ENCODE measurements at places on chromosomes 16 and 17.
A peak's percentile ranks its signal among the peaks of the same experiment; 100 is the strongest.

DNA sequence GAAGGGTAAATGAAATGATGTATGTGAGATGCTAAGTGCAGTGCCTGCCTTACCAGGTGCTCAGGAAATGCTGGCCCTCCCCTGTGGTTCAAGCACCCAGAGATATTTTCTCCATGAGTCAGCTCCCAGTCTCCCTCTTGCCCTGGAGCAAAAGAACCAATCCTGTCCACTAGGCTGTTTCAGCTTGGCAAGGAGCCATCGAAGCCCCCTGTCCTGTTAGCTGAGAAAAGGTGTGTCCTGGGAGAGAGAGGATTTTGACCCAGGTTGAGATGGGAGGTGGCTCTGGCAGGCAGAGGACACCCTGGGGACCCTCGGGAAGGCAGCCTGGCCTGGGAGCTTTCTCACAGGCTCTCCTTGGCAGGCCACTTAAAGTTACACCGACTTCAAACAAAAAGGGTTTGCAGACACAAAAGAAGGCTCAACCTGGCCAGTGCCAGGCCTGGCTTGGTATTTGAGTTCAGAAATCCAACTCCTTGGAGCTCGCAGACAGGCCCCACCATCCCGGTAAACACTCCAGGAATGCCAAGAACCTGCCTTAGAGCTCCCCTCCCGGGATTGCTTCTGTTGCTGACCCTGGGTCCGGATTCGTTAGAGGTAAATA is 29.6 kb downstream of the NTN1 start:
- peak; percentile 9 for DNase-seq

GRCh38 chr17:8189041-8189710 is 804 bp downstream of the BORCS6 start:
- no peak for DNase-seq

DNA sequence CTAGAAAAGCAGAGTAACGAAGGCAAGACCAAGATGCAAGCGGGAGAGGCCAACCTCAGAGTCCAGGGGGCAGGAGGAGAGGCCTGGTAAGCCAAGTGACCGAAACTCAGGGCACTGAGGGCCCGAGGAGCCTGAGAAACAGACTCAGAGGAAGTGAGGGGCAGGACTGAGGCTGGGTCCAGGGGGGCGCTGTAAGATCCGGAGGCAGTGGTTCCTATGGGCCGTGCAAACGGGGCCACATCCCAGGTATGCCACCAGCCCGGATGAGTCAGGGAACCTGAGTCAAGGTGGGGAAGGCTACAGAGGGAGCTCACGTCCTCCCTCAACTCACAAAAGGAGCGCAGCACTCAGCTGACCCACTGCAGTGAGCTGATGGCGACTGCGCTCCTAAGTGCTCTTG is 8.3 kb downstream of the ZDHHC7 start:
- DNase-seq, result no peak

DNA sequence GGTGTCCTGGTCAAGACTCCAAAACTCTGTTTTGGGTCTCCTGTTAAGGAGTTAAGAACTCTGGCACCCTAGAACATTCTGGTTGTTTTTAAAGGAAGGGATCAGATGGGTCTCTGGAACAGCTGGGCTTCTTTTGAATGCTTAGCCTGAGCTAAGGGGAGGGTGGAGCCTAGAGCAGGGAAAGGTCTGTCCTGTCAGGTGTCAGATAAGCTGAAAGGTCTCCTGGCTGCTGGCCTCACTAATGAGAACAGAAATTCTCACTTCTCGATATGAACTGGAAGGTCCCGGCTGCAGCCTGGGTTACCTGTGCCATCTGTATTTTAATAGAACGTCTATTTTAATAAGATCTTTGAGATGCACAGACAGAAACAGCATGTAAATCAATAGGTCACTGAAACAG is 69.0 kb downstream of the RAP1GAP2 start:
- no peak for DNase-seq

DNA sequence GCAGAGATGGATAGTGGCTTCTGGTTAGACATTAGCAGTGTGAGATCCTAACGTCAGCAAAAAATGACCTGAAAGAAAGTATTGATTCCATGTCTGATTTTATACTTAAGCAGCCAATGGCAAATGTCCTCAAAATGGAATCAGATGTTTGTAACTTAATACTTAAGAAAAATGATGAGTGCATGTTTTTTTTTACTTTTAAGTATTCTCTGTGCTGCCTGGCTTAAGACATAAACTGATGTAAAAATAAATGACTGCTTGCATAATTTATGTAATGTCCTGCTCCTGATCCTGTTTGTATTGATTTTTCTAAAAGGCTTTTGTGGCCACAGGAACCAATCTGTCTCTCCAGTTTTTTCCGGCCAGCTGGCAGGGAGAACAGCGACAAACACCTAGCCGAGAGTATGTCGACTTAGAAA is 7.4 kb downstream of the CBFB start:
- peak; percentile 17 for DNase-seq

DNA sequence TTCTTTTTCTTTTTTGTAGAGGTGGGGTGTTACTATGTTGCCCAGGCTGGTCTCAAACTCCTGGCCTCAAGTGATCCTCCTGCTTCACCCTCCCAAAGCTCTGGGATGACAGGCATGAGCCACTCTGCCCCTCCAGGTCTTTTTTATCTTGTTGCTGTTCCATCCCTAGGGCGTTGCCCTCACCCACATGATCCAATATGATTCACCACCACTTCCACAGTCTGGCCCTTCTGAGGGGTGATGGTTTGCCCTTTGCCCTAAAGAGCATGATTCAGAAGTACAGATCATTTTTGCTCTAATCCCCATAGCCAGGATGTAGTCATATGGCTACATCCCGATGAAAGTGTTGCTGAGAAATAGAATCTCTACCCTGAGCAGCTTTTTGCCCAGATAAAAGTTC is 18.8 kb downstream of the STX4 start:
- DNase-seq, result peak; percentile 90

DNA sequence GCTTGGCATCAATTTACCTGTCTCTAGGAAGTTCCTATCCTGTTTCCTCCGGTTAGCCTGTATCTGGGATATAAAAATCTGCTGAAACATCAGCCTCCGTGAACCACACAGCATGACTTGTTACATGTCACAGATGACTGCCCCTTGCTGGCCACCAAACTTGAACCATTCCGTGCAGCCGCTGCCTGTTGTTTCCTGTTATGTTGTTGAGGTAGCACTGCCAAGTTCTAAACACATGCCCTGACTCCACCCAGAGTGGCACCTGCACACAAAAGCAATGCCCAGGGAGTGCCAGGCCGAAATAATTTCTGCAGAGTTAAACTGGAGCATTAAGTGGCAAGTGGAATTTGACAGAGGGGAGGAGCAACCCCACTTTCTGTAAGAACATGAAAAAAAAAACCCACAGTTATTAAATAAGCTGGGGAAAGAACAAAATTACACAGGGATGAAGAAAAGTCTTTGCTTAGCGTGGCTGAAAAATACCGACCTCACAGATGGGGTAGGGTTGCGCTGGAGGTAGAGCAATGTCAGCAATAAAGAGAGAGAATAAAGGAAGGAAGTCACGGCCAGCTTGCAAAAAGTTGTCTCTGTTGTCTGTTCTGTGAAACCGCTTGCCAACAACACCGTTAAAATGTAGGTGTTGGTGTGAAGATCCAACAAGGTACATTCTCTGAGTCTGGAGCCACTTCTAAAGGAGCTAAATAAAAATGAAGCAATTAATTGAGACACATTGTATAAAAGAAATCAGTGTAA is 174.6 kb upstream of the CDH13 start:
- no peak for DNase-seq

GRCh38 chr17:18854956-18855355 is 3.0 kb upstream of the PRPSAP2 start:
- DNase-seq, result no peak

GRCh38 chr16:71540-72401 is 660 bp downstream of the RHBDF1 start:
- peak; percentile 73 for DNase-seq

GRCh38 chr17:75774991-75775668 is 9.5 kb upstream of the UNK start:
- peak; percentile 41 for DNase-seq

- peak; percentile 75 for DNase-seq
Measured at GRCh38 chr16:78664811-78665772, 565.6 kb downstream of the WWOX start.

DNA sequence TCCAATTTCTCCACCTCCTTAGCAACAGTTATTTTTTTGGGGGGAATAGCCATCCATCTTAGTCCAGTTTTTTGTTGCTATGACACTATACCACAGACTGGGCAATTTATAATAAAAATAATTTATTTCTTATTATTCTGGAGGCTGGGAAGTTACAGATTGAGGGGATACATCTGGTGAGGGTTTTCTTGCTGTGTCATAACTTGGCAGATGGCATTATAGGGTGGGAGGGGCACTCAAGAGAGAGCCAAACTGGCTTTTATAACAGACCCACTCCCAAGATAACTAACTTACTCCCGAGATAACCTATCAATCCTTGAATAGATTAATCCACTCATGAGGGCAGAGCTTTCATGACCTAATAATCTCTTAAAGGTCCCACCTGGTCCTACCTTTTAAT is 84.2 kb downstream of the ABCA8 start:
- no peak for DNase-seq

GRCh38 chr16:11425140-11425539 is 79.9 kb downstream of the RMI2 start:
- no peak for DNase-seq

DNA sequence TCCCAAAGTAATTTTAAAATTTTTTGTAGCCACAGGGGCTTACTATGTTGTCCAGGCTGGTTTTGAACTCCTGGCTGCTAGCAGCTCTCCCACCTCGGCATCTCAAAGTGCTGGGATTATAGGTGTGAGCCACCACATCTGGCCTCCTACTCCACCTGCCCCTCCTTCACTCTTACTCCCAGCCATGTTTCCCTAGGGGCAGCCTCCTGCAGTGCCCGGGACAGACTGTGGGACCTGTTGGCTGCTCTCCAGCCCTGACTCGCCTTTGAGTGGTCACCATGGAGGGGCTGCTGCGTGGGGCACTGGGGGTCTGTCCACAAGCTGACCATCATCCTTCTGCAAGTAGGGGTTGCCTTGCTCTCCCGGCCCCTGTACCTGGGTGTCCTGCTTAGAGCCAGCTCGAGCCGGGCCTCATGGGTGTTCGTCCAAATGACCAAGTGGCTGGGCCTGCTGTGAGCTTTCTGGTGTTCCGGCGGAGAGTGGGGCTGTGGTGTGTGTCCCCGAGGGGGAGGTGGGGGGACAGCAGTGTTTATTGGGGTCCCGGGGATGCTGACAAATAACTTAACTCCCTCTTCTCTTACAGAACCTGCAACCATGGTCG is 16.6 kb downstream of the SPIRE2 start:
- DNase-seq, result no peak

- no peak for DNase-seq
Measured at GRCh38 chr16:88638323-88639230, at the start of gene IL17C. Gene IL17C, plus strand, starts transcription at chr16:88638572. Its CDS starts 70 bp downstream, at chr16:88638642.

DNA sequence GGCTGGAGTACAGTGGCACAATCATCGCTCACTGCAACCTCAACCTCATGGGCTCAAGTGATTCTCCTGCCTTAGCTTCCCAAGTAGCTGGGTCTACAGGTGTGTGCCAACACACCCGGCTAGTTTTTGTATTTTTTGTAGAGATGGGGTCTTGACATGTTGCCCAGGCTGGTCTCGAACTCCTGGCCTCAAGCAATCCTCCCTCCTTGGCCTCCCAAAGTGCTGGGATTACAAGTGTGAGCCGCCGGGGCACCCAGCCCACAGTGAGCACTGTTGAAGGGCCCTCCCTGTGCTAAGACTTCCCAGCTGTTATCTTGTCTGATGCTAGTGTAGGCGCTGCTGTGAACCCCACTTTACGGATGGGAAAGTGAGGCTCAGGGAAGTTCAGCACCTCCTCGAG is 8.0 kb downstream of the CASKIN1 start:
- no peak for DNase-seq

GRCh38 chr16:10321407-10322387 is 64.2 kb upstream of the ATF7IP2 start:
- no peak for DNase-seq

GRCh38 chr17:17231621-17232302 is 5.2 kb downstream of the FLCN start:
- DNase-seq, result no peak

GRCh38 chr16:69934044-69934443 is 17.1 kb upstream of the CLEC18A start:
- no peak for DNase-seq

DNA sequence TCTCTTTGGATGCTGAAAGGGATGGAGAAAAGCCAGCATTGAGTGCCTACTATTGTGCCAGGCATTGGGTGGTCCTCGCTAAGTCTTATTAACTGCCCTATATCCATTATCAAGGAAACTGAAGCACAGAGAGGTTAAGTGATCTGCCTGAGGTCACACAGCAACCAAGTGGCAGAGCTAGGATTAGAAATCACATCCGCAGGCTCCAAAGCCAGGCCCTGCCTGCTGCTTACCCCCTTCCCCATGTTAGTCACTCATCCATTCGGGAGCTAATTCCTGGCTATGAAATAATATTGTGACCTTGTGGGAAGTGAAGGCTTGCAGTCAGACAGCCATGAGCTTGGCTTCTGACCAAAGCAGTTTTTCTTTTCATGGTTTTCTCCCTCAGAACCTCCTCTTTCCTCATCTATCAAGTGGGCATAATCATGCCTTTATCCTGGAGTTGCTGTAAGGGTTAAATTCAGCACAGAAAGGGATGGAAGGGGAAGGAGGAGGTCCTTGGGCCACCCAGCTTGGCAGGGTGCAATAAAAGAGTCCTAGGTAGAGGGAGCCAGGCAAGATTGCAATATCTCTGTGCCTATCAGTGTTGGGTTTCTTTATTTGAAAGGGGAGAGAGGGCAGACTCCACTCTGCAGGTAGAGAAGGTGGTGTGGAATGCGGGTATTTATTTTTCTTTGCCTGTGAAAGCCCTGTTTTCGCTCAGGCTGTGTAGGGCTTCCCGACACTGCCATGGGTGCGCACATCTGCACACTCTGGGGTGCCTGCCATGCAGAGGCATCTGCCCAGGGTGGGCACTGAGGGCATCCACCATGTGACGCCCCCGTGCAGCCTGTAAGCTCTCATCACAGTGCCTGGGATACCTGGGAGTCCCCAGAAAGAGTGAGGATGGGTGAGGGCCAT is 11.3 kb downstream of the RAI1 start:
- DNase-seq, result no peak

- DNase-seq, result no peak
Measured at GRCh38 chr17:56812901-56813388, 20.8 kb downstream of the C17orf67 start.

GRCh38 chr16:88059701-88060386 is 108.6 kb downstream of the BANP start:
- DNase-seq, result no peak

DNA sequence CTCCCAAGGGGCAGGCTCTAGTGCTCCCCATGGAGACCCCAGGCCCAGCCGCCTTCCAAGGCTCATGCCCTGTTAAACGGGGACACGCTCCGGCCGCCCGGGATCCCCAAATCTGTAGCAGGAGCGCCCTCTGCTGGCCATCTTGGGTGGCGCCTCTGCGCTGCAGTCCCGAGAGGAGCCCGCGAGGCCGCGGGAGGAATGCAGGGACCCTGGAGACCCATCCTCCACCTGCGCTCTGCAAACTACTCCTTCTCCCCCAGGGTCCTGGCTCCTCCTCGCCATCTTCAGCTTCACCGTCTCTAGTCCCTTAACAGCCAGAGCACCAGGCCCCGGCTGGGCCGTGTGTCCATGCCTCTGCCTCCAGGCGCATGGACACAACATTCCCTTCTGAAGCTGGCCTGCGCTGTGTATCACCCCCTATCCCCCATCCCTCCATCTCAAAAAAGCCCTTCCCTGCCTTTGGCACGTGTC is 23.6 kb upstream of the KRT17 start:
- peak; percentile 71 for DNase-seq
